ENCODE measurements at places on chromosomes 6 and 20. TPM values are rescaled to one million over a fixed set of nuclear protein-coding genes. Genes with fewer than 3 reads are reported as not detected.

DNA sequence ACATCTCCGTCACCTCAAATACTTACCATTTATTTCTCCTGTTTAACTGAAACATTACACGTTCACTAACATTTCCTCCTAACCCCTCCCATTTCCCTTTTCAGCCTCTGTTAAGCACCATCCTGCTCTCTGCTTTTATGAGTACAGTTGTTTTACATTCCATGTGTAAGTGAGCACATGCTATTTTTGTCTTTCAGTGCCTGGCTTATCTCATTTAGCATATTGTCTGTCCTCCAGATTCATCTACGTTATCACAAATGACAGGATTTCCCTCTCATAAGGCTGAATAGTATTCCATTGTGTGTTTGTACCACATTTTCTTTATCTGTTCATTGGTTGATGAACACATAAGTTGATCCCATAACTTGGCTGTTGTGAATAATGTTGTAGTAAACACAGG is 22.7 kb downstream of the TAF11 start:
- peaks cover 20% of the 10 kb centered on the region for H3K36me3 ChIP-seq
- no peak for DNase-seq
- no peak overlapping the region for H3K4me3 ChIP-seq
- no peaks in the 10 kb centered on the region for H3K4me1 ChIP-seq
- H3K27me3 ChIP-seq: no peaks in the 10 kb centered on the region

DNA sequence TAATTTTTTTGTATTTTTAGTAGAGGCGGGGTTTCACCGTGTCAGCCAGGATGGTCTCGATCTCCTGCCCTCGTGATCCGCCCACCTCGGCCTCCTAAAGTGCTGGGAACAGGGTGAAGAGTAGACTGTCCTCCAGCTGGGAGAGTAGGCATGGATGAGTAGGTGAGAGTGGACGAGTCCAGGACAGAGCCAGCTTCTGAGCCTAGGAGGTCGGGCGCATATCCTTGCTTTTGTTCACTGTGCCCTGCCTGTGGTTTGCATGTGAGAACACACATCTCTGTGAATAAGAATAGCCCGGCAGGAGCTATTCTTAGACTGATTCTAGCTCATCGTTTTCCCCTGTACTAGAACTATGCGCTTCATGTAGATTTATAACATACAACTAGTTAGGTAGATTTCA is 78.3 kb downstream of the RPP40 start:
- H3K36me3 ChIP-seq: no peaks in the 10 kb centered on the region
- peaks cover 33% of the 10 kb centered on the region for H3K4me1 ChIP-seq
- DNase-seq: no peak
- no peak overlapping the region for H3K27ac ChIP-seq

- H3K36me3 ChIP-seq: no peaks in the 10 kb centered on the region
- DNase-seq: no peak
- no peaks in the 10 kb centered on the region for H3K27me3 ChIP-seq
- no peak overlapping the region for H3K27ac ChIP-seq
- peaks cover 6% of the 10 kb centered on the region for H3K4me1 ChIP-seq
These were observed 111.9 kb downstream of the PPP1R14C start for GRCh38 chr6:150254770-150255169.

BAK1 gene
- total RNA-seq: 27.1 TPM

All from A673 (cell line).